Lung microvascular endothelial cell (primary cell): ENCODE measurements at places on chromosomes 1 and 21. TPM values are rescaled to one million over a fixed set of nuclear protein-coding genes. Genes with fewer than 3 reads are reported as not detected.

C1QC gene
- not detected in 2 replicates for total RNA-seq

DNA sequence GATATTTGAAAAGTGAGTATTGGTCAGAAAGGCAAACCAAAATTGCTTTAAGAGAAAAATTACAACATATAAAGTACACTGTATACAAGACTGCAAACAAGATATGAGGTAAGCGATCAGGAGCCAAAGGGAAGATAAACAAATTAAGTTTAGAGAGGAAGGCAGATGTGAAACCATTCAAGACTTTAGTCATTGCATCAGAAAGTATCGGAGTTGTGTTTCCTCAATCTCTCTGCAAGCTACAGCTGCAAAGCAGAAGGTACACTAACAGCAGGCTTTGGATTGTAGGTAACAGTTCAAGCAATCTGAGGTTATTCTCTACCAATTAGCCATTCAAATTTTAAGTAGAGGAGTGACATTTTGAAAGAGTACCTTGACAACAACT lies 21.3 kb upstream of the TLCD4 start:
- no peak for DNase-seq

GRCh38 chr1:40802078-40802741 lies 18.6 kb downstream of the KCNQ4 start:
- peak; percentile 75 for DNase-seq

BCAN gene
- total RNA-seq: not detected in 2 replicates

COL6A2 gene
- 5.4 and 33.7 TPM in 2 replicates for total RNA-seq

DNA sequence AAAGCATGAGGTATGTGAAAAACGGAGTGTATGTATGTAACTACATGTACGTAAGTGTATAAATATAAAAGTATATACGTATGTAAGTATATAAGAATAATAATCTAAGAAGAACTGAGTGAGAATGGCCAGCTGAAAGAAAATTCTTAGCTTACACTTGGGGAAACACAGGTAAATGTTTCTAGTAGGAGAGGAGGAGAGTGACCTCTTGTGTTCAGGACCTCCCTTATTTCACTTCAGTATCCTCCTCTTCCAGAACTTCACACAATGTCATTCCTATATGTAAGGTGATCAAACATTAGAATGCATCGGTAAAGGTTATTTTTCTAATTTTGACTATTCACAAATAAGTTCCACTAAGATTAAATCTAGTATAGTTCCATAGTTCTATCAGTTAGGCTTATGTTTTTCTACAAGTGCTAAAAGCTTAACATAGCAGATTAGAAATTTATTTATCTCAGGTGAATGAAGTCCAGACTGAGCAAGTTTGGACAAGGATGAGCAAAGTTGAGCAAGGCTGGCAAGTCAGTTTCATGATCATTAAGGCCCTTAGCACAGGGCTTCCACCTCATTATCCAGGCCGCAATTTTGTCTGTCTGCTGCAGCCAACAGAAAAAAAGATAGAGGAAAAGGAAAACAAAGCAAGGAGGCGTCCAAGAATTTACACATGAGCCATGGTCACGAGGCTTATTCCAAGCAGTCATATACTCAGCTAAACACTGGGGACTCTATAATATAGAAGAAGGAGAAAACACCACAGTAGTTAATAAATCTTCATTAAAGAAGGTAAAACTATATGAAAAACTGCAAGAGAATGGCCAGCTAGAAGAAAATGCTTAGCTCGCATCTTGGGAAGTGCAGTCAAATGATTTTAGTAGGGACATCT lies 7.1 kb upstream of the MROH9 start:
- no peak for DNase-seq

GRCh38 chr1:239354231-239354630 lies 32.1 kb upstream of the CHRM3 start:
- no peak for DNase-seq

GRCh38 chr1:212470059-212470458 lies 37.3 kb downstream of the NENF start:
- peak; percentile 6 for DNase-seq

- DNase-seq: peak; percentile 72
These were observed 116.8 kb downstream of the CASZ1 start for GRCh38 chr1:10679496-10680220.
